ENCODE measurements at places on chromosomes 16 and 17.

DNA sequence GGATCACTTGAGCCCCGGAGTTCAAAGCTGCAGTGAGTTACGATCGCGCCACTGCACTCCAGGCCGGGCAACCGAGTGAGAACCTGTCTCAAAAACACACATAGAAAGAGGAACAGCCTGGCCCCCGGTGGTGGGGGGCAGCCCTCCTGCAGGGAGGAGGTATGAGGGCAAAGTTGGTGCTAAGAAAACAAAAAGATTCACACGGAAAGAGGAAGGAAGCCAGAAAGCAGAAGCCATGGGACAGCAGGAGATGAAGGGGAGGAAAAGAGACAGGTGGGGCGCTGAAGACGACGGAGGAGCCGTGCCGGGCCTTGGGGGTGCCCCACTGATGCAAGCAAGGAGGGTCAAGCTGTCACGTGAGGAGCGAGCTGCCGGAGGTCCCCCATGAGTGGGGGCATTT is 8.2 kb upstream of the C16orf74 start:
- DNase-seq: peak; percentile 29

GRCh38 chr17:4999430-5000093 is 1.8 kb downstream of the KIF1C start:
- no peak for DNase-seq

DNA sequence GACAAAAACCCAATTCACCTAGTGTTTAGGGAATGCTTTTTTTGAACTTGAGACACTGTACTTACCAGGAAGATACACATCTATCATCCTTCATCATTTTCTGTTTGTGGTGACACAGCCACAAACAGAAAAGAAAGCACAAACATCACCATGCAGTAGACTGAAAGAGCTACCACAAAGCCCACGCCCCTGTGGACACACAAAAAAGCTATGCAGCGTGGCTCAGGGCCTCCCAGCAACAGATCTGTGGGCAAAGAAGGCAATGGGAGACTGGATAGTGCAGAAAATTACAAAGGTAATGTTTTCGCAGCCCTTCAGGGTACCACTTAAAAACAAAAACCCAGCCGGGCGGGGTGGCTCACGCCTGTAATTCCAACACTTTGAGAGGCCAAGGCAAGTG is 9.6 kb downstream of the COTL1 start:
- DNase-seq: no peak

DNA sequence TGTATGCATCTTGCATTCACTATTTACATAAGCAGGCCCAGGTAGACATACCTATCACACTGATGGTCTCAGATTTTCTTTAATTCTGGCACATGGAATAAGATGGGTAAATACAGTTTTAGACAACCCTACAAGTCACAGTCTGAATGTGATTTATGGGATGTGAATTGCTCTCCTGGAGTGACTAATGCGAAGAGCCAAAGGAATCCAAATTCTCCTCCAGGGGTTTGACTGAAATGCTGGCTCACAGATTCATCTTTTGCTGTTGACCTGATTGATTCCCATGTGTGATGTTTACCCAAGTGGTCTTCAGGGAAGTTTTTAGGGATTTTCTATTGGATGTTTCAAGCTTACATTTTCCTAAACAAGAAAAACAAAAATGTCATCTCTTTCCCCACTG is 277.9 kb upstream of the MON1B start:
- DNase-seq: no peak

- DNase-seq: no peak
Measured at GRCh38 chr16:84790301-84790700, 29.5 kb upstream of the CRISPLD2 start.

- no peak for DNase-seq
Measured at GRCh38 chr16:55031481-55031880, 100.8 kb downstream of the IRX5 start.

DNA sequence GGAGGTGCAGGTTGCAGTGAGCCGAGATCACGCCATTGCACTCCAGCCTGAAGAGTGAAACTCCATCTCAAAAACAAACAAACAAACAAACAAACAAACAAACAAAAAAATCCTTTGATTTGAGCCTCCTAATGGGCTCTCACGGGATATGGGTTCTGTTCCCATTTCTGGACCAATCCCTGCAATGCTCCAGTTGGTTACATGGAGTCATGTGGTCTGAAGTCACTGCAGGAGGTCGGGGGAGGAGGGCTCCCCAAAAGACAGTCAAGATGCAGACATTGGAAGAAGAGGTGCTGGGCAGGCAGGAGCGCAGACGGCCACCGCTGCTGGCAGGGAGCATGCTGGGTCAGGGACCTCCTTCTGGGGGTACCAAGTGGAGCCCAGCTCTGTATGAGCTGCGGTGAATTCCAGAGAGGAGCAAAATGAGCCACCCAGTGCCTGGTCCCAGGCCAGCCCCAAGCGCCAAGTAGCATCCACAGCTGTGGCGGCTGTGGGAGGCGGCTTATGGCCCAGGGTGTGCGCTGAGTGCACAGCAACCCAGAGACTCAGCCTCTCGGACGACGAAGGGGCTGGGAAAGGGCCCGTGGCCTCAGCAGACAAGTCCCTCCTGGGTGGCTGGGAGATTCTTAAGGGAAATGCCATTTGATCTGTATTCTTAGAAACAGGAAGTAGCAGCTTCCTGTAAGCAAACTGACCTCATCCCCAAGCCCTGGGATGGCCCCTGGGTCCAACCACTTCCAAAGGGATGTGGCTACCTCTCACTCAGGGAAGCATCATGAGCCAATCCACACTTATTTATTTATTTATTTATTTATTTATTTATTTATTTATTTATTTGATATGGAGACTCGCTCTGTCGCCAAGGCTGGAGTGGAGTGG is 19.6 kb upstream of the ATP2A3 start:
- DNase-seq: no peak

- no peak for DNase-seq
Measured at GRCh38 chr16:65294165-65294564, 172.3 kb upstream of the CDH11 start.

DNA sequence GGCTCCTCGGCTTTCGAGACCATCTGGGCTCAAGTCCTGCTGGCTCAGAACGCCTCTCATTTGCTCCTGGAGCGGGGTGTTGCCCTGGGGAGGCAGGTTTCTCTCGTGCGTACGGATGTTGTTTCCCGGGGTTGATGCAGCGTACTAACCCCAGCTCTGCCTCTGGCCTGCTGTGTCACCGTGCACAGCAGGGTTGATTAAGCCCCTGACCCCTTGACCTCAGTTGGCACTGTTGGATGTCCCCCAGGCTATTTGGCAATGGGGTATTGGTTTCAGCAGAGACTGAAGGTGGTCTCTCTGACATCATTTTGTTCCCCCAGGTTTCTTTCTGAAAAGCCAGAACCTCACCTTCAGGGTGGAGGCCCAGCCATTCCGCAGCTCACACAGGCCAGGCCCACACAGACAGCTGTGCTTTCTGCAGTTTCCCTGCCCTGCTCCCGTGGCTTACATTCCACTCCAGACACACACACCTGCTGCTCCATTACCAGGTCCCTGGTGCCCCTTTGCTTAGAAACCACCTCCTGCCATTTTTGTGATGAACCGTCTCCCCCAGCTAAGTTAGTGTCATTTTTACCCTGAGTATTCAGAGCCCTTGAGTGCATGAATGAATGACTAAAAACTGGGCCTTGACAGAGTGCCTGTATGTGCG is 233.5 kb downstream of the CCDC182 start:
- DNase-seq: no peak

DNA sequence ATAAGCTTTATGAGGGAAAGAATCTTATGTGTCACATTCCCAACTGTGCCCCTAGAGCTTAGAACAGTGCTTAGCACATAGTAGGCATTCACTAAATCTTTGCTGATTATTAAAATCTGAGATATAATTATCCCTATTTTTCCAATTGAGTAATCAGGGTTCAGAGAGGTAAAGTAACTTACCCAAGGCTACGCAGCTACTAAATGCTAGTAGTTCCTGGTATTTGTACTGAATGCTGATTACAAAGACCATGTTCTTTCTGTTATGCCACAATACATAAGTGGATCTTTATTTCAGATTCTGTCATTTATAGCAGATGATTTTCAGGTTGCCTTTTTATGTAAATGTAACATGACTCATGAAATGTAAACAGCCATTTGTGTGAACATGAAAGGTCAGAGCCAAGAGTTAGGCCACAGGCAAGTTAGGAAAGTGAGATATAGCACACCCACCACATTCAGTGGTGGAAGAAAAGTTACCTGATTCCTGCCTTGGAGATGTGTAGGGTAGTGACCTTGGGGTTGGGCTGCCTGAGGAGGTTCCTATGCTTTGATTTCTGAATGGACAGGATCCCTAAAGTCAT is 77.2 kb downstream of the FTO start:
- DNase-seq: peak; percentile 68

- peak; percentile 43 for DNase-seq
Measured at GRCh38 chr16:8505327-8505991, 84.9 kb downstream of the TMEM114 start.

DNA sequence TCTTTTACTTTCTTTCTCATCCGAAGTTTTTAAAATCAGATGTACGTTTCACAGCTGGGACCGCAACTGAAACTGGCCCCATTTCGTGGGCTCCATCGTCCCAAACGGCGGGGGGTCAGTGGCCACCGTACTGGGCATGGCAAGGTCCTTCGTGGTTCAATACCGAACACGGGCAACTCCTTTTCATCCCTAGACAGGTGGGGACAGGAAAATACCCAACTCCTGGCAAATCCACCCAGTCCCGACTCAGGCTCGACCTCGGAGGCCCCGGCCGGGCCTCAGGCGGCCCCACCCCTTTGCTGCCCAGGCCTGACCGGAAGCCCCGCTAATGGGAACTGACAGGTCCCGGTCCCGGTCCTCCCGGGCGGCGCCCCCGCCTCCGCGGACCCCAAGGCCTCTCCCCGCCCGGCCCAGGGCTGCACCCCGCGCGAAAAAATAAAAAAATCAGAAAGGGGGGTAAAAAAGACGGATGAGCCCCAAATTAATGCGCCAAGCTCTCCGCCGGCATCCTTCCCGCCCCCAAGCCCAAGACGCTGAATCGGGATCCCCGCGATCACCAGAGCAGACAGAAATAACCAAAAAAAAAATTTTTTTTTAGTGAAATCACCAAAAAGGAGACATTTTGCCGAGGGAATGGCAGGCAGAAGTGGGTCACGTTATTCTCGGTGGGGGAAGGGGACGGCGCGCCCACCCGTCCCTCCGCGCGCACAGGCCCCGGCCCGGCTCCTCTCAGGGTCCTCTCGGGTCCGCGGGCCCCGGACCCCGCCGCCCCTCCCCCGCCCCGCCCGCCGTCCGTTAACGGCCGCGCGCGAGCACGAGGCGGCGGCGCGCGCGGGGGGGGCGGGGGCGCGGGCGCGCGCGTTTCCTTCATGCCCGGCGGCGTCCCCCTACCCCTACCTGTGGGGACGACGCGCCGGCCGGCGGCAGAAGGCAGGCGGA is 562 bp downstream of the ZC3H7A start:
- peak; percentile 62 for DNase-seq

- DNase-seq: peak; percentile 12
Measured at GRCh38 chr16:76265434-76266045, 11.7 kb upstream of the CNTNAP4 start.

DNA sequence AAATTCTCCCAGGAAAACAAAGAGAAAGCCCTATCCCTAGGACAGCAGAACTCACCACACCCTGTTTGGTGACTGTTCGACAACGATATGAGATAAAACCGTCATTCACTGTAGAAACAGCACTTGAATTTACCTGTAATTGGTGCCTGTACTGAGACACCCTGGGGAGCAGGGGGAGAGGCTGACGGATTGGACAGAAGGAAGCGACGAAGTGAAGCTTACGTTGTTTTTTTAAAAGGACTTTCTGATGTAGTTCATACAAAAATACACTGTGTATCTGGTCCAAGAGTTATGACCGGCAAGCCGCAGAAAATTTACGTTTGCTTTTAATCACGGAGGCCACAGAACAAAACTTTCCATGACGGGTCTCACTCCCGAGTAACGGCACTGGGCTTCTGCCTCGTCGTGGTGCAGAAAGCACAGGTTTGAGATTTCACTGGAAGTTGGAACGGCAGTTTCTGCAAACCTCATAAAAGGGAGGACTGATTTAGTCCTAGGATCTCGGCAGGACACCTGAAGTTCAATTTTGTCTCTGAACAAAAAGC is 9.7 kb downstream of the NXN start:
- DNase-seq: no peak

DNA sequence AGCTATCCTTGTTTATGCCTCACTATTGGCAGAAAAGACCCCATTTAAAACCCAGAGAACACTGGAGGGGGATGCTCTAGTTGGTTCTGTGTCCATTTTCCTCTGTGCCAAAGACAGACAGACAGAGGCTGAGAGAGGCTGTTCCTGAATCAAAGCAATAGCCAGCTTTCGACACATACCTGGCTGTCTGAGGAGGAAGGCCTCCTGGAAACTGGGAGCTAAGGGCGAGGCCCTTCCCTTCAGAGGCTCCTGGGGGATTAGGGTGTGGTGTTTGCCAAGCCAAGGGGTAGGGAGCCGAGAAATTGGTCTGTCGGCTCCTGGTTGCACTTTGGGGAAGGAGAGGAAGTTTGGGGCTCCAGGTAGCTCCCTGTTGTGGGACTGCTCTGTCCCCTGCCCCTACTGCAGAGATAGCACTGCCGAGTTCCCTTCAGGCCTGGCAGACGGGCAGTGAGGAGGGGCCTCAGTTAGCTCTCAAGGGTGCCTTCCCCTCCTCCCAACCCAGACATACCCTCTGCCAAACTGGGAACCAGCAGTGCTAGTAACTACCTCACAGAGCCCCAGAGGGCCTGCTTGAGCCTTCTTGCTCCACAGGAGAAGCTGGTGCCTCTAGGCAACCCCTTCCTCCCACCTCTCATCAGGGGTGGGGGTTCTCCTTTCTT is 56.1 kb downstream of the IGF2BP1 start:
- DNase-seq: no peak

DNA sequence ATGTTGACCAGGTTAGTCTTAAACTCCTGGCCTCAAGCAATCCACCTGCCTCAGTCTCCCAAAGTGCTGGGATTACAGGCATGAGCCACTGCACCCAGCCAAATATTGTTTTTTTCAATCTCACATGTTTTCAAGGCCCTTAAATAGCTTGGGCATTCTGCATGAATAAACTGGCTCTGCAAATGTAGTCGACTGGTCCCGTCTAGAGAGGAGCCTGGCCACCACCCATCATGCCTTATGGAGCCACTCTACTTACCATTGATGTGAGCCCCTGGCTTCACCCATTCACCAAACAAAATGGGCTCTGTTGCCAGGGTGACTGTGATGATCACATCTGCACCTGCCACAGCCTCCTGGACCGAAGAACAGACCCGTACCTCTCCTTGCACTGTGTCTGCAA is 10.8 kb downstream of the CRYM start:
- DNase-seq: no peak

- DNase-seq: no peak
Measured at GRCh38 chr17:35192708-35193107, 1.5 kb downstream of the SLC35G3 start.

GRCh38 chr16:797120-797420 is 3.5 kb downstream of the GNG13 start:
- DNase-seq: no peak

DNA sequence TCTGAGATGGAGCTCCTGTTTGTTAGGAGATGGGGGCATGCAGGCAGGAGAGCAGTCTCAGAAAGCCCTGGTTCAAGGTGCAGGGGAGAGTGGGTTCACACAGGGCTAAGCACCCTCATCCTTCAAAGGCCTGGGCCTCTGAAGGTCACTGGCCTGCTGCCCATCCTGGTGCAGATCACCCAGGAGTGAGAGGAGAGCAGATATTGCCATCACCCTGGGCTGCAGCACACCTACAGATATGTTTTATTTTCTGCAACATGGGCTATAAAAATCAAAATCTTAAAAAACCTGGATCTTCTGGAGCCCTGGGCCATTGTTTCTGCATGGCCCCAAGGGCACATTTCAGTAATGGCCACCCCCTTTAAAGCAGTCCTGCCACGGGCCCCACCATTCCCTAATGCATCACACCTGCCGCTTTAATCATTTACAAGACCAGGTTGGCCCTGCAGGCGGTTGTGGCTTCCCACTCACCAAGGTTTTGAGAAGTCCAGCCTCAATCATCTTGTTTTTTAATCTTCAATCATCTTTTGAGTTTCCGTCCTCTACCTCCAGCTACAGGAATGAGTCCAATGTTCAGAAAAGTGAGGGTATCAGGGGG is 20.4 kb upstream of the NUP93 start:
- no peak for DNase-seq
